ENCODE measurements at places on chromosomes 11 and 22. TPM values are rescaled to one million over a fixed set of nuclear protein-coding genes. Genes with fewer than 3 reads are reported as not detected.

GRCh38 chr22:29615705-29616327, 12.4 kb downstream of the NF2 start:
- DNase-seq: no peak

DNA sequence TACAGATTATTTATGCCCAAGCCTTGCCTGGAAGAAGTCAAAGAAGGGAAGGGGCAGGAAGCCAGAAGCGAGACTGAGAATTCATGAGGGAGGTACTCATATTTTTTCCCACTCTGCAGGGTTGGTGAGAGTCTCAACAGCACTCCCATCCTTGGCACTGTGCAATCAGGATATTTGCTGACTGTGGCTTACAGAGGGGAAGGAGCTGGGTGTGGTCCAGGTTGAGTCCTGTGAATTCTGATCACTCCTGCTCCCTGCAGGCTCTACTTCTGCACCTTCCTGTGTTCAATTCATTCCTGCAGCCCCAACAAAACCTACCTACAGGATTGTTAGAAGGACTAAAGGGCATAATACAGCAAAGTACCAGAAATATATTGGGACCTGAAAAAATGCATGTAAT, 530.5 kb downstream of the INSC start:
- DNase-seq: no peak

- DNase-seq: peak; percentile 38
Observed at GRCh38 chr22:39348909-39349505, 784 bp upstream of the SYNGR1 start.

GRCh38 chr22:28442711-28443525, 236.7 kb downstream of the TTC28 start:
- no peak for DNase-seq

DNA sequence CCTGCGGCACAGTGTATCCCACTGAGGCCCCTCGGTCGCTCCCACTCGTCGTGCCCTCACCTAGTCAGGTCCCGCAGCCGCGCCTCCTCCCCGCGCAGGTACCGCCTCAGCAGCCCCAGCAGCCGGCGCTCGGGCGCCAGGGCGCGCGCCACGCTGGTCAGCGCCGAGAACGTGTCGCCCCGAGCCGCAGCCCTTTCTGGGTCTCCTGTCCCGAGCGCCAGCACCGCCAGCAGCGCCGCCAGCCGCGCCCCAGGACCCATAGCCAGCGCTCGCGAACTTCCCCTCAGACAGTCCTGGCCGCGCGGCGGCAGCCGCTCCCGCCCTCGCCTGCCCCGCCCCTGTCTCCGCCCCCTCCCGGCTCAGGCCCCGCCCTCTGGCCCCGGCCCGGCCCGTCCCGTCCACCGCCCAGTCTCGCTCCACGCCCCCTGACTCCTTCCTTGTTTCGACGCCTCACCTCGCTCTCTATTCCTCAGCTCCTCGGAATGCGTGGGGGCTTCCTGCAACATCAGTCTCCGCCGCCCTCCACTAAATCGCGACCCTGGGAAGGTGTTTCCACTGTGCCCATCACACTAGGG, at the start of gene P4HA3:
P4HA3 (minus strand) TSS at position 289 of the 575 bp plus-strand sequence; CDS start at position 260, 29 bp downstream.
- DNase-seq: peak; percentile 34

DNA sequence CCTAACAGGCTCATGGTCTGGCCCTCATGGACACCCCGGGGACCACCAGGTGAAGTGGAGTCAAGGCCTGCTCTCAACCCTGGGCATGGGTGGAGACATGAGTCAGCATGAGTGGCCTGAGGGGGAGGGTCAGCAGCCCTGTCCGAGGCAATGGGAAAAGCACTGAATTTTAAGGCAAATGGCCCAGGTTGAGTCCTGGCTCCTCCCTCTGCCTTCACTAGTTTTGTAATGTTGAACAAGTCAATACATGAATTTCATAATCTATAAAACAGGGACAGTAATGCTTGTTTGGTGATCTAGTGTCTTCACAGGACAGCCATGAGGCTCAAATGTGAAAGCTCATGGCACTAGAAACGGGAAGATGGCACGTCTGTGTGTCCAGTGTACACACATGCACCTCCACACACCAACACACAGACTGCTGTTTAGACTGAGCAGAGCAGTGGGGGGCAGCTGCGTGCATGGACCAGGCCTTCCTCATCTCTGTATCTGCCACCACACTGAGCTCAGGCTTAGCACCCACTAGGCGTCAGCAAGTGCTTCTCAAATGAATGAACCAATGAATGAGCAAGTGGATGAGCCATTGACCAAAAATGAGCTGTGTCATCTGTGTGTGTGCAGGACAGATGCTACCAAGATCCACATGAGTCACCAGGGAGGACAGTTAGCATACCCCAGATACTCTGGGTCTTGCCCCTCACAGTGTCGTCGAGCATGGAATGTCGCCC, 63.4 kb downstream of the NRXN2 start:
- DNase-seq: no peak

- DNase-seq: no peak
Observed at GRCh38 chr11:102476812-102477211, 24.2 kb upstream of the TMEM123 start.

MS4A1 gene
- total RNA-seq: 2,024 TPM

GRCh38 chr11:64718084-64718779, 4.8 kb downstream of the NRXN2 start:
- DNase-seq: no peak

TMPRSS6 gene
- total RNA-seq: 4.6 TPM

C11orf87 gene
- not detected for total RNA-seq

DNA sequence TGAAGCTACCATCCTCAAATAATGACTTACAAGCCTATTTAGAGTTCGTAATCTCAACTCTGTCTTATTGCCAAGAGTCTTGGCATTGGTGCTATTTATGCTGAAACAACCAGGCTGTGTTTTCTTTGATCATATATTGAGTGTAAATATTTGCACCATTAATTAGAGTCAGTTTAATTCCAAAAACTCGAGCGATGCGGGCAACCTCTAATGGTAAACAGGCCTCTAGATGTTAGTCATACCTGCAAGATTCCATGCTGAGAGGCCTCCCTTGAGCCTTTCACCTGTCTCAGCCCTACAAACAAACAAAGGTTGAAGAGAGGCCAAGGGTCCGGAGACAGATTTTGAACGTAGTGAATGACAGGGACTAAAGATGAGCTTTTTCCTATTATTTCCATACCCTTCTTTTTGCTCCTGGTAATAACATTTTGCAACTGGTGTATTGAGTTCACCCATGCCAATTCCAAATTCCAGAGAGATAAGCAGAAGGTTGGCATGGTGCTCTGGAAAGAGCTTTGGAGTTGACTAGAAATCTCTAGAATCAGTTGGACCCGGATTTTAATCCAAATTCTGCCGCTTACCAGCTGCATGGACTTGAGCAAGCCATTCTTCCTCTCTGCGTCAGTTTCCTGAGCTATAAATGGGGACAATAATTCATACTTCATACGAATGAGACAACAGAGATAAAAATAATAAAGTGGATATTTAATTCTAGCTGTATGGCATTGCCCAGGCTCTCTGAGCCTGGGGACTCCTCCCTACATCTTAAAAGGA, 99.1 kb upstream of the ANO1 start:
- DNase-seq: no peak

ART1 gene
- not detected for total RNA-seq

DNA sequence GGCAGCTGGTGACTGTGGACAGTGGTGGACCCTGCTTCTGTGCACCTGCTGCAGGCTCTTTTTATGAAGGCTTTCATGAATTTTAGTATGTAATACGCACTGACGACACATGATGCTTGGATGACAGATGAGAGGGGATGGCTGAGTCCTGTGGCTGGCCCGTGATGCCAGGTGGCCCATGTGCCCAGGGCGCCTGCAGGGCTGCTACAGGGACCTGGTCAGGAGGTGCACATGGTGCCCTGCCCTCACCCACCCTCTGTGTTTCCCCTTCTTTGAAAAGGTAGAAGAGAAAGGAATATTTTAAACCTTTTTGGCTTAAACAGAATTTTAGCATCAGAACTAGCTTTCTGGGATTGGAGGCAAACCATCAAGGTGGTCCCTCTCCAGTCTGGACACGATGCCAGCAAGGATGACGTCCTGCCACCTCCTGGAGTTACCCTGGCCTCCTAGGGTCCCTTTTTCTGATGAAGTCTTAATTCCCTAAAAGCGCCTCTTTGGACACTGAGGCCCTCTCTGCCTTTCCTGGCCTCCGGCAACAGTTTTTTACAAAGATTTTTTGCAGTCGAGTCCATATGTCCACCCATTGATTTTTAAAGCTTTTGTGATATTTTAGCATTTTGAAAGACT, 5.4 kb upstream of the RANBP1 start:
- no peak for DNase-seq

Measured in activated B cell treated with CpG ODN at 0.5 μM for 24 hours (primary cell).